Calu3 (cell line): ENCODE measurements at places on chromosomes 7 and 10.

DNA sequence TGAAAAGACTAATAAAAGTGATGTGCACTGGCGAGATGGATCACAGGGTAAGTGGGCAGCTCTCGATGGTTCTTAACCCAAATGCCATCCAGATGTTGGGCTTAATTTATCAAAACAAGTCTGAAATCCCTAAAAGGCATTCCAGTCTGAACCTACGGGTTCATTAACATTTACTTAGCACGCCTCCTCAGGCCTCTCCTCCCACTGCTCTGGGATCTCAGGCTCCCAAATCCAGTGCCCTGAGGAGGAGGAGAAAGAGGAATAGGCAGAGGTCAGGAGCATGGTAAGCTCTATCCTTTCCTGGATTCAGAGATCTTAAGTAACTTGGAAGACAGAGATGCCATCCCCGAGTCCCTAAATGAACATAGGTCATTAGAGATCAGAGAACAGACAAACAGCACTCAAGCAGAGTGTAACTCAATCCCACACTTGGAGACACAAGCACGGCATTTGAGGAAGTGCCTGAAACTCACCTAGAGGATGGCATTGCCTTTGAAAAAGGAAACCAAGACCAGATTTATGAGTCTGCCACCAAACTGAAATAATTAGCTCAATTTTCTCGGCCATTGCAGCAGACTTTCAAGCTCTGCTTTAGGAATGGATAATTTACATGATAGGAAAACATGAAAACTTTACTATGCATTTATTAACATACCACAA lies 140.9 kb downstream of the CXCL12 start:
- no peak for DNase-seq

DNA sequence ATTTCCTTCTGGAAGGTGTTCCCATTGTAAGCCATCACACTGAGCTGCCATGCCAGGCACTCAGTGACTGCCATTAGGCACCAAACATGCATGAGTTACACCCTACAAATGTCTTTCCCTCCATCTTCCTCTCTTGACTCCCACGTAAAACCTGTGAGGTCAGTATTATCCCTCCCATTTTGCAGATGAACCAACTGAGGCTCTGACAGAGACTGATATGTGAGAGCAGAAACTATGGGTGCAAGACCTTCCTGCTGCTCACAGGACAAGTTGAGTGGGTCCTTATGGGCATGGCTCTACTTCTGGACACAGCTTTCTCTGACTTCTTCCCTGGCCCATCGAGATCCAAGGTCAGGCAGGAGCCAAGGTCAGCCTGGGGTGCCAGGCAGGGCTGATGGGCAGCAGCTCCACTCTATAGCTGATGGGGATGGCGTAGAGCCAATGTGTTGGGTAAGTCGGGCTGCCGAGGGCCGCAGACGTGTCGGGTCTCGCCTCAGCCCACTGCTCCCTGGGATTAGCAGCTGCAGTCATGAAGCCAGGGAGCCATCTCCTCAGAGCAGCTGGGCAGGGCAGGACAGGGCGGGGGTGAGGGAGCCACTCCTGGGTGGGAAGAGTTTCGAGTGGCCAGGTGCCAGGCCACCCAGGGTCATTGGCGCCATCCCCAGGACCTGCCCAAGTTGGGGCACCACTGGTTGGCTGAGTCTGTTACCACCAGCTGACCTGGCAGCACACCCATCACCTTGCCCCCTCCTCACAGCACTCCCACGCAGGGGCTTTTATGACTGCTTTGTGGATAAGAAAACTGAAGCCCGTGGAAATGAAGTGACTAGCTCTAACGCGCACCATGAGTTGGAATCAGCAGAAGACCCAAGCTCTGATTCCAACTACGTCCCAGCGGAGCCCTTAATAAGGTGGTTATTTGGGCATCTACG lies 117.8 kb upstream of the ZMIZ1 start:
- DNase-seq, result no peak

- no peak for DNase-seq
Measured at GRCh38 chr7:11935905-11936304, 103.9 kb upstream of the THSD7A start.

GRCh38 chr7:84251277-84251781 lies 56.7 kb upstream of the SEMA3A start:
- no peak for DNase-seq

DNA sequence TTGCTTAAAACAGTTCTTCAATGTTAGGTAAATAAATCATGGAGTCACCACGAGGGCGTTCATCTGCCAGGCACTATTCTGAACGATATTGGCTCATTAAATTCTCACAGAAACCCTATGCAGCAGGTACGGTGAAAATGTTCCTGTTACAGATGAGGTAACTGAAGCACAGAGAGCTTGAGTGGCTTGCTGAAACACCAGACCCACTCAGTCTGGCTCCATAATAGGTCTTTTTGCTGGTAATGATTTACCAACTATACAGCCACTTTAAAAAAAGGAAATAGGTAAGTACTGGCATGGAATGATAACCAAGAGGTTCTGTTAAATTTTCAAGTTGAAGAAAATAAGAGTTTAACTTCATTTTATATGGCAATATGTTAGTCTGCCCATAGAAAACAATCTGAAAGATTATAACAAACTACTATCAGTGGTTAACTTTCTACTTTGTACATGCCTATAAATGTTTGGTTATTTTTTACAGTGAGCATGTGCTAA lies 1.3 kb upstream of the TM9SF3 start:
- DNase-seq, result no peak

DNA sequence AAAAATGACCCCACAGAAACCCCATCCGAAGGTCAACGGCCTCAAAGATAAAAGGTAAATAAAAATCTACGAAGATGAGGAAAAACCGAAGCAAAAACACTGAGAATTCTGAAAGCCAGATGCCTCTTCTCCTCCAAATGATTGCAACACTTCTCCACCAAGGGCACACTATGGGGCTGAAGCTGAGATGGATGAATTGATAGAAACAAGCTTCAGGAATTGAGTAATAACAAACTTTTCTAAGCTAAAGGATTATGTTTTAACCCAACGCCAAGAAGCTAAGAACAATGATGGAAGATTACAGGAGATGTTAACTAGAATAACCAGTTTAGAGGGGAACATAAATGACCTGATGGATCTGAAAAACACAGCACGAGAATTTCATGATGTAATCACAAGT lies 127.8 kb downstream of the MACC1 start:
- DNase-seq, result no peak
